ENCODE measurements at places on chromosomes 12 and 14.

DNA sequence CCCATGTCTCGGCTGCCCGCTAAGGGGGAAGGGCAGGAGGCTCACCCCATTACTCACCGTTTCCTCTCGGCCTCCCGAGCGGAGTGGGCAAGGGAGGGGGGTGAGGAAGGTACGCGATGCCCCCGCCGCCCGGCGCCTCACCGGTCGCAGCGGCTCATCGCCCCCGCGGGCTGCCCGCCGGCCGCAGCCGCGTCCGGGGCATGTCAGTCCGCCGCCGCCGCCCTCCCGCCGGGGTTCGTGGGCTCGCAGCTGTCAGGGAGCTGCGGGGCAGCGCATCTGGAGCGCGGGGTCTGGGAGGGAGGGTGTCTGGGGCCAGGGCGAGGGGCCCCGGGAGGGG, 461 bp downstream of the SLC8A3 start:
- DNase-seq, result no peak

- no peak for DNase-seq
Observed at GRCh38 chr14:85595981-85596380, 66.0 kb downstream of the FLRT2 start.

DNA sequence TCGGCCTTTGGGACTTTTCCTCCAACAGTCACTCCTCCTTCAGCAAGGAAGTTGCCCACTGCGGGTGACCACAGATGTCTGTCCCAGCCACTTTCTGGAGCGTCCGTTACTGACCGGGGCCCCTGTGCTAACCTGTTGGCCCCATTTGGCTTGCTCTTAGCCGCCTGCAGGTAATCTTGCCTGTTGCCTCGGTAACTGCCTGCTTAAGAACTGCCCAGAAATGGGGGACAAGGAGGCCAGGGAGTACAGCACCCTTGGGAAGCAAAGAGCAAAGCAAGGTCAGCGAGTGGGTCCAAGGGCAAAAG, 338.8 kb upstream of the SFSWAP start:
- no peak for DNase-seq

- DNase-seq, result no peak
Observed at GRCh38 chr12:105721891-105722290, 391.4 kb downstream of the C12orf75 start.

GRCh38 chr12:117284140-117284539, 77.3 kb downstream of the NOS1 start:
- no peak for DNase-seq

GRCh38 chr12:6341417-6342139, at the start of gene TNFRSF1A:
TNFRSF1A (minus strand) TSS chr12:6342076; CDS start chr12:6341814, 262 bp downstream.
- DNase-seq, result peak; percentile 42

- DNase-seq, result no peak
Observed at GRCh38 chr12:27105746-27106536, 23.6 kb upstream of the C12orf71 start.

DNA sequence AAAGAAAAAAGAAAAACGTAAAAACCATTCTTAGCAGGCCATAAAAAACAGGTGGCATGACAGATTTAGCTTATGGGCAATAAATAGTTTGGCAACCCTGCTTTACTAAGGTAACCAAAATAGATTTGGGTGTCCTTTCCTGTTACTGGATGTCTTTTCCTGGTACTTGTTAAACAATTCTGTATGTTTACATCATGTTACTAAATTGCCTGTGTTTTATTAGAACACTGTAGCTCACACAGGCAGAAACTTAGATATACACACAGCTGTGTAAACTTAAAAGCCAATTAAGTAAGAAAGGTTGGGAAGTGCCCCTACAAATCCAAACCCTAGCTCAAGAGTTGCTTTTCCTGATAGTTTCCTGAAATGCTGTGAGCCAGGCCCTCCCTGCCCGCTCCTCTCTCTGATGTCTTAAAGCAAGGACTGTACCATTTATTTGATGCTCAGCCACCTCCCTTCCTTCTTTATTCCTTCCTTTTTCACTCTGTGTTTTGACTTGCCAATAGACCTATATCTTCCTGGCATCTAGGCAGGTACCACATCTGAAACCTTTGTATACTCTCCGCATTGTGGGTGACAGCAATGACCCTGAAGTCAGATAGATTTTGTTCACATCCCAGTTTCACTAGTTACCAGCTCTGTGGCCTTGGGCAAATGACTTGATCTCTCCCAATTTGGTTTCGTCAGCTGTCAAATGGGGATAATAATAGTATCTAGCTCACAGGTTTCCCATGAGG, 3.7 kb upstream of the CAMKK2 start:
- no peak for DNase-seq

GRCh38 chr12:53205747-53206419, 1.2 kb downstream of the ITGB7 start:
- DNase-seq, result peak; percentile 45

DNA sequence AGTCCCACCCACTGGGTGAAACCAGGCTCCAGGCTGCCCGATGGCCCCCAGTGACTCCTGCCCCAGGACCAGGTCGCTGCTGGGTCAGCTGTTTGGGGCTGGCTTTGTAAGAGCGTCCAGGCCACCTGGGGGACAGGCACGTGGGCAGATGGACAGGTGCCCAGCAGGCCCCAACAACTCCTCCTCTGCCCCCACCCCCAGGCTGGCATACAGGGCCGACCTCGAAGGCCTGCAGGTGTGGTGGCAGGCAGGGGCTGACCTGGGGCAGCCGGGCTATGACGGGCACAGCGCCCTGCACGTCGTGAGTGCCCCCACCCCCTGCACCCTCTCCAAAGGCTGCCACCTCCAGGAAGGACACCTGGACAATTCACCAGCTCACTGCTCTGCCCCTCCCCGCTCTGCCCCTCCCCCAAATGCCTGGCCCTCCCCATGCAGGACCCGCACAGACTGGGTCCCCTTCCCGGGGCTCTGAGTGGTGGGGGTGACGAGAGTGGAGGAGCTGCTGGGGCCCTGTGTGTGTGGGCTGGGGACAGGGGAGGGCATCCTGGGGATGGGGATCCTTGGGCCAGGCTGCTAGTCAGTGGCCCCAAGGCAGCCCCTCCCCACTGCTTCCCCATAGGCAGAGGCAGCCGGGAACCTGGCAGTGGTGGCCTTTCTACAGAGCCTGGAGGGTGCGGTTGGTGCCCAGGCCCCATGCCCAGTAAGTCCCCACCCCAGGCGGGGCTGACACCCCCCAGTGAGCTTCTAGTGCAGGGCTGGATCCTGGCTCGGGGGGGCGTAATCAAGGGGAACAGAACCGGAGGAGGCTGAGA, 26.0 kb downstream of the ASPG start:
- DNase-seq, result no peak

DNA sequence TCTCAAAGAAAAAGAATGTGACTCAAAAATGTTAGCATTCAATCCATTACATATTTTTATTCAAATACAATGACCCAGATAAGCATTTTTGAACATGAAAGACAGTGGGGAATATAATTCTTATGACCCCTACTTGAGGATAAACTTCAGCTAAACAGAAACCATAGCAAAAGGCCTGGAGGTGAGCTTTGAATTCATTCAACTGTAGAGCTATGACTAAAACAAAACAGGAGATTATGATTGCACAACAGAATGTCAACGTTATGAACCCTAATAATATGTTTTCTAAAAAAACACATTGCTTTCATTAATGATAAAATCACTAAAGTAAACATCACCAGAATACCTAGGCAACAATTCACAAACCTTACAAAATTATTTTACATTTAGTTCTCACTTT, 27.8 kb downstream of the EFCAB11 start:
- no peak for DNase-seq

Measured in stimulated activated CD4-positive, alpha-beta T cell treated with anti-CD3 and anti-CD28 coated beads, Interleukin-12 subunit alpha, Interleukin-12 subunit beta, amount 100 ng/mL, for 4 hours (primary cell).